ENCODE measurements at places on chromosomes 7 and 10.

- DNase-seq, result no peak
These were observed 38.0 kb upstream of the RTKN2 start for GRCh38 chr10:62306663-62307062.

- DNase-seq, result no peak
These were observed 26.1 kb downstream of the PRSS58 start for GRCh38 chr7:142231716-142232115.

DNA sequence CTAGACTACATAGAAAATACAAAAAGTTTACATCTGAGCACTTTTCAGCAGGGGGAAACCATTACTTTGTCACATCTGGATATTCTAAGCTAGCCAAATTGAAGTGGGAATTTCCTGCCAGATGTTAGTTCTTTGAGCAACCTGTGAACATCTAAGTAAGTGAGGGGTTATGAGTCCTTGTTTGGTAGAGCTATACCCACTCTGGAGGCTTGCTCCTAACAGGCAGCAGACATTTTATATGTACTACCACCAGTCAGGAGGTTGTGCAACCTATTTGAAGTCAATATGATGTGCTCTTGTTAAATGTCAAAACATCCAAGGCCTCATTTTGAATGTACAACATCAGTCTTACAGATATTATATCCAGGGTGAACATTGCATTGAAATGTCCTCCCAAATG lies 143.3 kb upstream of the KAT6B start:
- no peak for DNase-seq

- DNase-seq, result no peak
These were observed 364.6 kb downstream of the CCSER2 start for GRCh38 chr10:84693006-84693405.

GRCh38 chr7:4683043-4683883 lies 1.2 kb downstream of the FOXK1 start:
- no peak for DNase-seq

DNA sequence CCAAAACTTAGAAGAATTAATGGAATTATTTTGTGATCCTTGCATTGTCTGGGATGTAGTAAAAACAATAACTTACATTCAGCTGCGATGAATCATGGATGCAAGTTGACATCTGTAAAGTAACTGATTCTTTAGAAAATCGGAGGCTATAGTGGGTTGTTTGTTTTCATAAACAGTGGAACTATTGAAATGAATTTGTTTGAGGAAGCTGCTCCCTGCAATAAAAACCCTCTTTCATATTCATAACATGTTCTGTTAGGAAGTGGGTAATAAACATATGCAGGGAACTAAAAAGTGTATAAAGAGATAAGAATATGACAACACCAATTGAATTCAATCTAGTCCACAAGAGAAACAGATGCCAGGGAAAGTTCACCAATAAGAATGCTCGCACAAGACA lies 53.6 kb downstream of the AGMO start:
- no peak for DNase-seq

- DNase-seq, result no peak
These were observed 95.1 kb downstream of the MACC1 start for GRCh38 chr7:20122073-20122472.
